Activated CD8-positive, alpha-beta T cell treated with anti-CD3 and anti-CD28 coated beads, Interleukin-2, amount 10 ng/mL, durations not matched to agents 7 days and 5 days (primary cell): ENCODE measurements at places on chromosomes 12 and 14.

- no peak for DNase-seq
Observed at GRCh38 chr14:103545219-103545914, 16.4 kb downstream of the TRMT61A start.

- no peak for DNase-seq
Observed at GRCh38 chr12:55717011-55718007, 1.5 kb downstream of the BLOC1S1 start.

DNA sequence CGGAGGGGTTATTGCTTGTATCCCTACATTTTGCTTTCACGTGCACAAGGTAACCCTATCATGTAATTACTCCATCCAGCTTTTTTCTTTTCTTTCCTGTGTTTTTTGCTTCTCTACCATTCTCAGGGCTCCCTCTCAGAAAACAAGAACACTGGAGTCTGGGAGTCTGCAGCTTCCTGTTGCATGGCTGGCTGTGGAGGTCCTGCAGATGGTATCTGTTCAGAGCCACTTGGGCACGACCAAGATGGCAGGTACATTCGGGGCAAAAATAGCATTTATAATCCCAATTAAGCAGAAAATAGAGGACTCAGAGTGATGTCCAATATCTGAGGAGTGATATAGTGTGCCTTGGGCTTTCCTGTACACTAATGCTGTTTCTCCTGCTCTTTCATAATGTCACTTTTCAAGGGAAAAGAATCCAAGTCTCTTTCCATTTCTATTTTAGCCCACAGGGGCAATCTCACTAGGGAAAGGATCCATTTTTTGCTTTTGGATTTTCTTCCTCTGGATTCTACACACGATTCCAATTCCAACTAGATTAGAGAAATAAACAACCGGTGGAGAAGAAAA, 3.2 kb upstream of the NUMB start:
- no peak for DNase-seq

- DNase-seq: no peak
Observed at GRCh38 chr12:75933101-75933500, 98.5 kb downstream of the PHLDA1 start.

DNA sequence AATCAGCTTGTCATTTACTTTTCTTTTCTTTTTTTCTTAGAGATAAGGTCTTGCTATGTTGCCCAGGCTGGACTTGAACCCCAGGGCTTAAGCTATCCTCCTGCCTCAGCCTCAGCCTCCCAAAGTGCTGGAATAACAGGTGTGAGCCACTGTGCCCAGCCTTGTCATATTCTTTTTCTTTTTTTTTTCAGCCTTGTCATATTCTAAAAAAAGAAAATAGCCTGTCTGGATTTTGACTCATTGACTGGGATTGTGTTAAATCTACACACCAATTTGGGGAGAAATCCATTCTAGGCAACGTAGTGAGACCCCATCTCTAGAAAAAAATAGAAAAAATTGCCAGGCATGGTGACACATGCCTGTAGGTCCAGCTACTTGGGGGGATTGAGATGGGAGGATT, 24.1 kb downstream of the ATP5MC2 start:
- DNase-seq: no peak

DNA sequence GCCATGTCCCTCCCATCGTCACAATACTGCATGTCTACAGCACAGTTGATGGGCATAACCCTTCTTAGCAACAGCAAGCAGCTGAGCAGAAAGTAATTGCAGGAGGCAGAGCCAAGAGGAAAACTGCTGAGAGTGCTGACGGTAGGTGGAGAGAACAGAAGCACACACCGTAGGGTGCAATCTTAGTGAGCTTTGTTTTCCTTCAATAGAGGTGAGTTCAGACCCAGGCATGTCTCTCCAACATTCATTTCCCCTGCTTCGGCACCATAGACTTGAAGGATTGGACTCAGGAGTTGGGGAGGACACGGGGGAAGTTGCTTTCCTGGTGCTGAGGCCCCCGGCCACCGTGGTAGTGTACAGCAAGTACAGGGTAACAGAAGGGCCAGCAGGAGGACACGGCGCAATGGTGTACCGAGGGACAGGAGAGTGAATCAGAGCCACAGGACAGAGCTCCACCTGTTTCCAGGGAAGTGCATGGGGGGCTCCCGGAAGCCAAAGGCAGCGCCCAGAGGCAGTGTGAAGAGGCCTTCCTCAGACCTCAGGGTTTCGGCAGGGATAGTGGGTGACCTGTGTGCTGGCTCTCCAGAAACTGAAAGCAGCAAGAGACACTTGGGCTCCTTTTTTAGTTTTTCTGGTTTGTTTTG, 36.3 kb upstream of the SINHCAF start:
- peak; percentile 31 for DNase-seq

GRCh38 chr12:92550661-92551060, 152.1 kb upstream of the PLEKHG7 start:
- no peak for DNase-seq

GRCh38 chr14:45247427-45247826, 5.6 kb downstream of the MIS18BP1 start:
- no peak for DNase-seq

DNA sequence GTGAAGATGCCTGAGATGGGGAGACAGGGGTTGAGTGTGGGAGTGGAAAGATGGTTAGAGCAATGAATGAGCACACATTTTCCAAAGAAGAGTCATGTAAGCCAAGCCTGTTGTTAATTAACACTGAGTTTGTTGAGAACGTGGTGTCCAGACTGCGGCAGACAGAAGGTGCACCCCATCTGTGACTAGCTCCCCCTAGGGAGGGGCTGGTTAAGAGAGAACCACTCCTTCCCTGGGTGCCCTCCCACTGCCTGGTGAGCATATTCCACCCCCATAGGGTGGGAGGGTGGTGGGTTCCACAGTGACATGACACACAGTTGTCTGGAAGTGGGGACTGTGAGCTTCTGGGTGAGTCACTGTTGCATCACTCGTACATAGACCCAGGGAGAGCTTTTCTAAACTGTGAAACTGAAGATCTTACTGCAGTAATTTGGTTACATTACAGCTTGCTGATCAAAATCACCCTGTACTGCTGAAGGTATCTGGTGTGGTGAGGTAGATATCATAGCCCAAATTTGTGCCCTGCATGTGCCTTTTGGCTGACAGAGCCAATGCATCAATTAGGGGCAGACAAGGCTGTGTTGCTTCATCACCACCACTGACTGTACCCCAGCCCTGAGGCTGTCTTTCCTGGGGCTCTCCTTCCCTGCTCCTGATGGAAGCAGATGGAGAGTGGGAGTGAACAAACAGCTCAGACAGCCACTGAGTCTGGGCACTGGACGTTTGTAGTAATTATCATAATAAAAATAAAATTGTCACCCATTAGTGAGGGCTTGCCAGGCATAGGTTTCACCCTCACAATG, 150.9 kb downstream of the EMP1 start:
- DNase-seq: no peak

- DNase-seq: peak; percentile 49
Observed at GRCh38 chr12:1811281-1811947, 9.0 kb upstream of the LRTM2 start.

DNA sequence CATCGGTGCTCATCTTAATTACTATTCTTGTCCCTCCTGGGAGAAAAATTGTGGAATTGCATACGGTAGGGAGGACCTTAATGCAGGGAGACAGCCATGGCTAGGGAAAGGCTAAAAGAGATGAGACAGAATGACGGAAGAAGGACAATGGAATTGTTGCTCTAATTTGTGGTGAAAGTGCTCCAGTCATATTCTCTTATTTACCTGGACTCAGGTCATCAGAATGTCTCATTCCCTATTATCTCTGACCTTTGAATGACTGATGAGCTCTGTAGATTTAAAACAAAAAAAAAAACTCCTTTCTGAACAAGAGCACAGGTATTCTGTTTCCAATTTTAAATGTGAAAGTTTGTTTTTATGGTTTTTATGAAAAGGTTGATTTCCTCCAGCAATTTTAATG, 8.6 kb upstream of the EPS8 start:
- DNase-seq: no peak

DNA sequence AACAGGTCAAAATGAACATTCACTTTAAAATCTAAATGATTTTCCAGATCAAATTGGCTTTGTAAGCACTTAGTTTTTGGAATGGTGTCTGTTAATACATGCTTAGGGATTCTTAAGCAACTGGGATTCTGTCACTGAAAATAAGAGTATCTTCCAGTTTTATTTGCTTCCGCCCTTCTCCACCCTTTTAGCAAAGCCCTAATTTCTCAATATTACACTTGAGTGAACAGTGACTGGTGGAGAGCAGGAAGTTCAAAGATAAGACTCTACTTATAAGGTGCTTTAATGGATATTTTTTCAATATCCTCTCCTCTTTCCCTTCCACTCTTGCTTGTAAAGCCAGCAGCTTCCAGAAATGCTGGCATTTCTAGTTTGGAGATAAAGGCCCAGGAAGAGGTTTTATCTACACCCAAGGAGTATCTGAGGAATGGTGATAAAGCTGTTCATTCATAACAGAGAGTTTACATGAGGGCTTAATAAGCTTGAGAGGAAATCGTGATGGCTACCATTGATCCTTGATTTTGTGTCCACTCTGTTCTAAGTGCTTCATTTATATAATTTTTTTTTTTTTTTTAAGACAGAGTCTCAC, 265.9 kb upstream of the PRICKLE1 start:
- no peak for DNase-seq

- no peak for DNase-seq
Observed at GRCh38 chr14:96117101-96117897, 78.1 kb downstream of the C14orf132 start.

DNA sequence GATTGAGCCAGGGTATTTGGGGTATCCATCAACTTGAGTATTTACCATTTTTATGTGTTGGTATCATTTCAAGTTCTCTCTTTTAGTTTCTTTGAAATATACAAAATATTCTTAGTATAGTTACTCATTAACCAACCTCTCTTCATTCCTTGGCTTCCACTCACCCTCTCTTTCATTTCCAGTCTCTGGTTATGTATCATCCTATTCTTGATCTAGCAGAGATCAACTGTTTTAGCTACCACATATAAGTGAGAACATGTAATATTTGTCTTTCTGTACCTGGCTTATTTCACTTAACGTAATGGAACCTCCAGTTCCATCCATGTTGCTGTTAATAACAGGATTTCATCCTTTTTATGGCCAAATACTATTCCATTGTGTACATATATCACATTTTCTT, 86.9 kb downstream of the DACT1 start:
- DNase-seq: no peak

- no peak for DNase-seq
Observed at GRCh38 chr12:110639336-110640141, 25.6 kb downstream of the TCTN1 start.

- DNase-seq: no peak
Observed at GRCh38 chr12:109020146-109020795, 597 bp downstream of the SVOP start.

DNA sequence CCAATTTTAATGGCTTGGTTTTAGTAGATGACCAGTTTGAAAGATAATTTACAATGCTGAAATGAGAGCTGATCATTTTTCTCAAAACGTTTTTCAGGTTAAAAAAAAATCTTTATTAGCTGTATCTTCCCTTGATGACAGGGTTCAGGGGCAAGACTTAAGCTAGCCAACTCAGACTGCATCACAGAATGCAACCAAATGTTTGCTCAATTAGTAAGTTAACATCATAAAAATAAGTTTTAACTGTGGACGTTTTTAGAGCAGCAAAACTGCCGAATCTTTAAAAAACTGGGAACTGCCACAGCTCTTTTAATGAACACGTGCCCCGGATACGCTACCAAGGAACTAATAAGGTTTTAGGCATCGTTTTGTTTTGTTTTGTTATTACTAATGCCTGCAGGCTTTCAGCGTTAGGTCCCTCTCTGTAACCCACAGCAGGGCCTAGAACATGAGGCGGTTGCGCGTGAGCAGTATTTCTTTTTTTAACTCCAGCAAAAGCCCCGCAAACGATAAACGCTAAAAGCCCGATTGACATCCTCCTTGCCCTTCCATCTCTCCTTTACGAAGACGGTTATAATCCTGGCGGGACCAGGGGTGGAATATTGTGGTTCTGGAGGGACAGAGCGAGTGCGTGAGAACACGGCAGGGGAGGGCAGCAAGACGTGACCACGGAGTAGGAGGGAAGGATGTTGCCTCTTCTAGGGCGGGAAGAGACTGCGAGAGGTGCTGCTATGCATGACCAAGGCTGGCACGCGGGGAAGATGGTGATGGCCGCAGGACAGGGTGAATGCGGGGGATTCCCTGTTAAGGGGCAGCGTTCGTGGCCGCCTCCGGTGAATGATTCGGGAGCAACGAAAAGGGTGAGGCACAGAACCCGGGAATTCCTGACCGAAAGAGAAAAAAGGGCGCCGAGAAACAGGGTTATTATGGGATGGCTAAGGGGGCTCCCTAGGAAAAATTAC, 652 bp downstream of the SUPT16H start:
- DNase-seq: peak; percentile 69

DNA sequence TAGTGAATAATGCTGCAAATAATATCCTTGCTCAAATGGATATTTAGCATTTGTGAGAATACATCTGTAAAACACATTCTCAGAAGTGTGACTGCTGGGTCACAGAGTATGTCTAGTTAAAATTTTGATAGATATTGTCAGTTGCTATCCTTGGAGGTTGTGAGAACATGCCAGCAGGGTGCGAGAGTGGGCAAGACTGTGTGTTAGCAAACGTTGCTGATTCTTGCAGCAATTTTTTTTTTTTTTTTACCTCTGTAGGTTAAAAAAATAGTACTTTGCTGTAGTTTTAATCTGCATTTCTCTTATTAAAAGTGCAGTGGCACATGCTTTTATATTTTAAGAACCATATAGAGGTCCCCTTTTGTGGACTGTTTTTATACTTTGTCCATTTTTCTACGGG, 4.5 kb upstream of the NYNRIN start:
- DNase-seq: no peak

DNA sequence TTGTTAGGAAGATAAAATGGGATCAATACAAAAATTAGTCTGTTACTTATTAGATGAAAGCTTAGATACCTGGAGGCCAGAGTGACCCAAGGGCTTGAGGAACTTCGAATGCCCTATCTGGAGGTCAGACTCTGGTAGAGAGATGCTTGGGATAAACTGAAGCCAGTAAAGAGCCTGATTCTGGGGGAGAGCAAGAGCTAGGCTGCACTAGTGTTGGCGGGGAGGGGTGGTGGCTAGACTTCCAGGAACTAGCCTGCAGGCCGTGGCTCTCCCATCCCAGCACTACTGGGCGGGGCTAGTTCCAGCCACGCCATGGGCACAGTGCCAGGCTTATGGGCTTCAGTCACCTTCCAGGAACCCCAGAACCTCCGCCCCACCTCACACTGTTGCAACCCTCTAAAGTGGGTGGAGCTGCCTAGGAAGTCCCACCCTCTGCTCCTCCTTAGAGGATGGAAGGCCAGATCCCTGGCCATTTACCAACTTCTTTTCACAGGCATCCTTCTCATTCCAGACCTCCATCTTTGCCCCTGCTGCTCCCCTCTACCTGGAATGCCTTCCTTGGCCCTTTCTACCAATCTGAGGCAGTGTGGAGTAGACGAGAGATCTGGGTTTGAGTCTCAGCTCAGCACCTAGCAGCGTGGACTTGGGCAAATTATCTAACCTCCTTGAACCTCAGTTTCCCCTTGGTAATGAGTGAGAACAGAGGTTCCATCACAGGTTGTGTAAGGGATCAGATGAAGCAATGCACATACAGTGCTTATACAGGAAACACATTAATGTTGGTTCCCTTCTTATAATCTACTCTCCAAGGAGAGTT, 6.3 kb upstream of the NFE2 start:
- DNase-seq: peak; percentile 50

- no peak for DNase-seq
Observed at GRCh38 chr14:101215266-101215665, 311.7 kb upstream of the RTL1 start.
